ENCODE measurements at places on chromosomes 13 and 19.

GRCh38 chr13:37059848-37060192 is 332 bp upstream of the SUPT20H start:
- DNase-seq = no peak

GRCh38 chr13:74047931-74048600 is 86.1 kb downstream of the KLF12 start:
- DNase-seq = no peak

DNA sequence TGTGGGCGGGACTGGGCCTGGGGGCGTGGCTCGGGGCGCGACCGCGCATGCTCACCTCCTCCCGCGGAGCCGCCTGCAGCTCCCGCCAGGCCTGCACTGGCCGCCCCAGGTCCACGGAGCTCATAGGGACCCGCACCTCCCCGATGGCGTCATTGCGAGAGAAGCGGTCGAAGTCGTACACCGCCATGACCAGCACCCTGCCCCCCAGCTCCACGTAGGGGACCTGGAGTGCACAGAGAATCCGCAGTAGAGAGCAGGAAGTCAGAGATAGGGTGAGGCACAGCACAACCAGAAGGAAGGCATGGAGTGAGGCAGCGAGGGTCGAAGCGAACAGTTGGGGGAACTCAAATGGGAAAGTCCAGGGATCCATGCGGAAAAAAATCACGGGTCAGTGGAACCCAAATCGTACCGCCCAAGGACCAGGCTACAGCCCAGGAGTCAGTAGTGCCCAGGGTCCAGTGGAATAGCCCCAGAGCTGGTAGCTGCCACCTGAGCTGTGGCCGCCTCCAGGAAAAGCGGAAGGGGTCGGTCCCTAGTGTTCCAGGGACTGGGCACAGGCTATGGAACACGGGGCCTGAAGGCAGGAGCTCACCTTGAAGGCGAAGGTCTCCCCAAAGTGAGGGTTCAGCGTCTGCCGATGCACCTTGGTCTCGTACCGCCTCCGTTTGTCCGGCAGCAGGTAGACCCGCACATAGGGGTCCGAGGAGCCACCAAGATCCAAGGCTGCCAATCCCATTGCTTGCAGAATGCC is 4.8 kb downstream of the SYT5 start:
- no peak for DNase-seq

DNA sequence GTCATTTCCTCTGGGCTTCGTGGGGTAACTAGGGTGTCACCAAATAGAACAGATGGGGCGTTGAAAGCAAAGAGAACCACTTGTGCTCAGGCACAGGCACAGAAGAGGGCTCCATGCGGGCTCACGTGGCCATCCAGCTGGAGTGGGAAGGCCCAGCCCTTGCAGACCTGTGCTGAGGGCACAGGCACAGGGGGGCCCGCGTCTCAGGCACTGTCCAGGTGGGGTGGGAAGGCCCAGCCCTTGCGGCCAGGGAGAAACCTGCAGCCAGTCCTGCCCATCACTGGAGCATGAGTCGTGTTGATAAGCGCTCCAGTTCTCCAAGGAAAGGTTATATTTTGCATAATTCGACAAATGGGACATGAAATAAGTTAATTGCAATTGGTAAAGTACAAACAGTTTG is 57.5 kb downstream of the SLC7A9 start:
- DNase-seq = no peak

DNA sequence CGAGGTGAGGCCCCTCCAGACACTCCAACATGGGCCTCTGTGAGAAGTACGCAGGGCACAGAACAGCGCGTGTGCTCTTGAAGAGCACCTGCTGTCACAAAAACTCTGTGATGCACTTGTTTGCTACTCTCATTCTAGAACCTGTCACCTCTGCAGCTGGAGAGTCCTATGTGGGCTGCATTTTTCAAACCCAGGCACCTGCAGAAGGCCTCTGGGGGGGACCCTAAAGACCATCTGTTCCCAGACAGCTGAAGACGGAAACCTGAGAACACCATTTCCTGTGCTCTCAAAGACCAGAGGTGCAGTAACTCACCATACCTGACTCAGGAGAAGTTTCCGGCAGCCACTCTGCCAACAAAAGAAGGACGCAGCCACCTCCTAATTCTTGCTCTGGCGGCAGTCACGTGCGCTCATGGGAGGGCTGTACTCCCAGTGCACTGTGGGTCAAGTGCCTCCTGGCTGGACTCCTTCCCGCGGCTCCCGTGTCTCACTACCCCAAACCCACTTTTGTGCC is 28.1 kb downstream of the RANBP3 start:
- DNase-seq = no peak

- DNase-seq = no peak
Observed at GRCh38 chr13:95497381-95497807, 55.1 kb upstream of the CLDN10 start.

DNA sequence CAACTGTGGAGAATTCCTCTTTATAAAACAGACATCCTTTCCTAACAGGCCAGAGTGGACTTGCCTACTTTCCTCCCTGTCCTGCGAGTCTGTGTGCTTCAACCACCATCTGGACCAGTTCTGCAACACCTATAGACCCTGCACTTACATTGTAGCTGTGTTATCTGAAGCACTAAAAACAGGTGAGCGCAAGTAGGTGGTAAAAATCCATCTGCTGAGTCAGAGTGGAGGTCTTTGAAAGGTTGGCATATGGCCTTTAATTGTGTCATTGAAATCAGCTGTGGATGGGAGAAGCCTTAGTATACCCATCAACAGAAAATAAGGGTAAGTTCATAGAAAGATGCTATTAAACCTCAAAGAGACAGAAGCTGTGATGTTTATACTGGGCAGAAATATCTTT is 7.6 kb upstream of the NALCN start:
- DNase-seq = no peak

DNA sequence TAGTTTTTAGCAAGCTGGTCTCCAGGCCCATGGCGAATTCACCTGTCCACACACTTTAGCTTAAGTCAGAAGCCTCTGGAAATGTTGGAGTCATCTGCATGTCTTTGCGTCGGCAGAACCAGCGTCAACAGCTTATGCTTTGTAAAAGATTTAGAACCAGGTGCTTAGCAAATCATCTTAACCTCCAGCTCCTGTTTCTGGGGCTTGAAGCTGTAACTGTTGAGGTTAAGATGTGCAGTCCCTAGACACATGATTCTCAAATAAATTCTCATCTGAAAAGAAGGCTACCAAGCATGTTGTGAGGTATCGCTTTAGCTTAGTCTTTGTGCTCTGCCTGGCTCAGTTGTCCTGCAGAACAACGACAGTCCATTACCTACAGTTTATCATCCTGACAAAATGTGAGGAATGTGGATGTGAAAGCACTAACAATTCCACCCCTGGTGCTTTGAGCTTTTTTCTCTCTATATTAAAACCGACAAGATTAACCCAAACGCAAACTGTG is 4.4 kb downstream of the EFNB2 start:
- DNase-seq = no peak

- no peak for DNase-seq
Observed at GRCh38 chr13:67515895-67516294, 285.8 kb upstream of the PCDH9 start.

GRCh38 chr13:89181041-89181440 is 1509.9 kb downstream of the SLITRK5 start:
- no peak for DNase-seq

DNA sequence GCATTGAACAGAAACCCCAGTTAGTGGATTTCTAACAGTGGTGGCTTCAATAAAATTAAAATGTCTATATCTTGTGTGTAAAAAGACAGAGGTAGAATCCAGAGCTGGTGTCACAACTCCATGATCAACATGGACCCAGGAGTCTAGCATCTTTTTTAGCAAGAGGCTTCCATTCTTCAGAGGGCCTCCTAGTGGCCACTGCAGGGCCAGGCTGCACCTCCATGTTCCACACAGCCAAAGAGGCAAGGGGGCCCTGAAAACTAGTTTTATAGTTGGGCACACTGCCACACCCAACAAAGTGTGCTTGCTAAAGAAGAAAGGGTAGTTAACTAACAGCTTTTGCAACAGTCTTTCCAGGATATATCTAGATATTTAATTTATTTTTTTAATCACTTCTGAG is 12.9 kb downstream of the N4BP2L1 start:
- no peak for DNase-seq

DNA sequence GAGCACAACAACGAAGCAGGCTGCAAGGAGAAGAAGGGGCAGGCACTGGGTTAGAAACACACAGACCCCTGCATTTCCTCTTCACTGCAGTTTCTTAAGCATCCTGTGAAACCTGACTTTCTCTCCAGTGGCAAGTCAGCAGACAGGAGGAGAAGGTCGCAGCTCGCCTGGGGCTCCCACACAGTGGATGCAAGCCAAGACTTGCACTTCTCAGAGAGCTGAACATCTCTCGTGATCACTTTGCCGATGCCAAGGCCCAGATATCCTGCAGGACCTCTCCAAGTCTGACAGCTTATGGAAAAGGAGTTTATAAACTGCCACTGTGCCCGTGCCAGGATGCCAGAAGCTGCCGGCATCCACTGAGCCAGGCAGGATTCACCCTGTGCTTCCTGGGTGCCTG is 18.4 kb downstream of the TMEM272 start:
- no peak for DNase-seq

GRCh38 chr13:72808917-72809500 is 27.1 kb downstream of the PIBF1 start:
- DNase-seq = peak; percentile 56

- no peak for DNase-seq
Observed at GRCh38 chr13:27250833-27251165, 559 bp upstream of the RPL21 start.

DNA sequence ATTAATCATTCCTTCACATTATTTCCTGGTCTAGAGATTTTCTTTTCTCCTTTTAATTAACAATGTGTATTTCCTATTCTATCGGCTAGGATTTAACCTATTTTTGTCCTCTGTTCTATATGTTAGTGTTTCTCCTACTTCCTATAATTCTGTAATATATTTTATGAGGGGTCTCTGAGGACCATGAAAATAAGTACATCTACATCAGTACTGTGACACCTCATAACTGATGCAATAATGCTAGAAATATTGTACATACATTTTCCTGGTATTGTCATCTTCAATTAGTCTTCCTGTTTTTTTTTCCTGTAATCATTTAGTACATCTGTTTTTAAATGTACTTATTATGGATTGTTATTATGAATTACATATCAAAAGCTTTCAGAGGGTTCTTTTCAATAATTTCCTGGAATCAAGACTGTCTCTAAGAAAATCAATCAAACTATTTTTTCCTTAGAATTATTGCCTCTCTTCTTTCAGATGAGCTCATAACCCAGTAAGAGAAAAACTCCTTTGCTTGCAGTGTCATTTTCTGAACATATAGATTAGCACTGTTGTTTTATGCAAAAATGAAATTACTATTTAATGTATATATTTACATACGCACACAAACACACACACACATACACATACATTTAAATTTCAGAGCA is 1004.3 kb downstream of the SLITRK5 start:
- DNase-seq = no peak

- DNase-seq = no peak
Observed at GRCh38 chr19:50649433-50650391, at the start of gene C19orf81. Gene C19orf81, plus strand, starts transcription at chr19:50649445. Its CDS starts 0 bp downstream, at chr19:50649445.

DNA sequence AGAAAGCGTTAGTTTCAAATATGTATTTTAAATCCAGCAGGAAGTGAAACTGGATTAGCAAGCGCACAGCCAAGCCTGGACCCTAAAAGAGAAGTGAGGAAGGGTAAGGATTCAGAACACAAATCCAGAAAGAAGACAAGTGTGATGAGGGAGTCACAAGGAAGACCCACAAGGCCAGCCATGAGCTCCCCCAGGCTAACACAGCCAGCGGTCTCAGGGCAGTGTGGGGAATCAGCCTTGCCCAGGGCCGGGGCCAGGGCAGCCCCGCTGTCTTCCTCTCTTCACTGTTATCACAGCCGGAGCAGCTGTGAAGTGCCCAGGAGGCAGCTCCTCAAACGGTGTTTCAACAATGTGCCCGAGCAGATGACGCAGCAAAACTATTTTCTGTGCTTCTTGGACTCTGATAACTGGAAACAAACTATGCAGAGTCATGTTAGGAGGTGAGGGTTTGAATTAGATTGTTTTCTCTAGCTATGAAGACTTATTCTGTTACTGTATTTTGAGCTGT is 12.2 kb upstream of the CDC16 start:
- peak; percentile 74 for DNase-seq

DNA sequence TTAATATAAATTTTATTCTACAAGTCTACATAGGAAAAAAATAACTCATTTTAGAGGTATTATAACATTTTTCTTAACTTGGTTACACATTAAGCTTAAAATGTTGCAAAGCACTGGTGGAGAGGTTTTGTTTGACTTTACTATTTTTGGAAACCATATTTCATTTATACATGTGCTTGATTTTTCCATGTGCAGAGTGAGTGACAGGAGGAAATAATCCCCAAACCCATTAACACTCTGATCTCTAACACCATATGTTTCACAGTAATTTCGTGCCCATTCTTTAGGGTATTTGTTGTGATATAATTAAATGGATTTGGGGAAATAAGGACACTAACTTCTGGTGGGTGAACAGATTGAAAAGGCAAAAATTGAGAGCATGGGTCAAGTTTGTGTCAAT is 2124.4 kb upstream of the PCDH20 start:
- no peak for DNase-seq

- peak; percentile 59 for DNase-seq
Observed at GRCh38 chr13:28106976-28107375, 6.6 kb upstream of the FLT3 start.

DNA sequence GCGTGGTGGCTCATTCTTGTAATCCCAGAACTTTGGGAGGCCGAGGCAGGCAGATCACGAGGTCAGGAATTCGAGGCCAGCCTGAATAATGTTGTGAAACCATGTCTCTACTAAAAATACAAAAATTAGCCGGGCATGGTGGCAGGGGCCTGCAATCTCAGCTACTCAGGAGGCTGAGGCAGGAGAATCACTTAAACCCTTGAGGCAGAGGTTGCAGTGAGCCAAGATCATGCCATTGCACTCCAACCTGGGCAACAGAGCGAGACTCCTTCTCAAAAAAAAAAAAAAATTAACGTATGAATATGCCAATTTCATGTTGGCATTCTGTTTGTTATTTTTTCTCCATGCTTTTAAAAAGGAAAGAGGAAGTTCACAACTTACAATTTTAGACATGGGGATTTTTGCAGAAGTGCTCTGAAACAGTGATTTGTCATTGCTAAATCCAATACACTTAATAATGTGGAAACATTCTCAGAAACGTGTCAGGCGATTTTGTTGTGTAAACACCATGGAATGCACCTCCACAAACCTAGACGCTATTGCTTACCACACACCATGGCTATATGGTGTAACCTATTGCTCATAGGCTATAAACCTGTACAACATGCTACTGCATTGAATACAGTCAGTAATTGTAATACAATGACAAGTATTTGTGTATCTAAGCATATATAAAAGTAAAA is 115.9 kb upstream of the PCDH20 start:
- DNase-seq = peak; percentile 39

GRCh38 chr19:55694241-55694655 is 19.2 kb downstream of the EPN1 start:
- DNase-seq = no peak

GRCh38 chr13:77833331-77833863 is 85.2 kb downstream of the EDNRB start:
- peak; percentile 53 for DNase-seq

- DNase-seq = peak; percentile 54
Observed at GRCh38 chr13:51305271-51305967, 34.1 kb upstream of the SERPINE3 start.

GRCh38 chr13:46109451-46109850 is 4.6 kb upstream of the CPB2 start:
- DNase-seq = no peak

Data from suppressor macrophage treated with lipopolysaccharide for 1 hour (primary cell).